ENCODE measurements at places on chromosomes 3 and 15.

DNA sequence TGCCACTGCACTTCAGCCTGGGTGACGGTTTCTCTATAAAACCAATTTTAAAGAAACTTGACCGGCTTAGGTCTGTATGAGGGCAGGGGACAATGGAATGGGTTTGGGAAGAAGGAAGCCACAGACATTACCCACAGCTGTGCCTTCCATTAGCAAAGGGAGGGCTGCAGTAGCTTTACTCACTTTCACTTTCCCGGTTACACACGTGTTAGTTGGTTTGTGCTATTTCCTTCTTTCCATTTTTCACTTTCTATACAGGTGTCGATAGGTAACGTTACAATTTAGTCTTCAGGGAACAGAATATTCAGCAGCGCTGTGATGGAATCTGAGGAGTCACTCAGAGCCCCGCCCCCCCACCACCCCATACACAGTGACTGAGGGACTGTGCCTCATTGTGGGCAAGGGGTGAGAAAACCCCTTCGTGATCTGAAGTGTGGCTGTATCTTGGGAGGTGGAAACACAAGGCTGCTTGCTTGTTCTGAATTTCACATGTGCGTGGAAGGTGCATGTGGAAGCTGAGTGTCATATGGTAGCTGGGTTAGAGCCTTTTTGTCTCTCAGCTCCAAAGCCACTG lies 44.8 kb upstream of the RPL32 start:
- DNase-seq = no peak

DNA sequence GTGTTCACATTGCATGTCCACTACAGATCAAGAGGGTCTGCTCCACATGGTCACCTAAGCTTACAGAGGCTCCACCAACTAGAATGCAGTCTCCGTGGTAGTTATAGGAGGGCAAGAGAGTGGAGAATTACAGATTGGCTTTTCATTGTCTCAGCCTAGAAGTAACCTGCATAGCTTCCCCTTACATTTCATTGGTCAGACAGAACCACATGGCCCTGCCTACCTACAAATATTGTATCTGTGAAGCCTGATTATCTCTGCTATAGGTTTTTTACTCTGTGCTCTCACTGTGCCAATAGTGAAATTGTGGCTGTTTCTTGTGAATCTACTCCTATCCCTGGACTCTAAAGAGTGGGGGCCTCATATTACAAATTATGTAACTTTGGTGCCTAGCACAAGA lies 2.5 kb upstream of the TLNRD1 start:
- DNase-seq = no peak

DNA sequence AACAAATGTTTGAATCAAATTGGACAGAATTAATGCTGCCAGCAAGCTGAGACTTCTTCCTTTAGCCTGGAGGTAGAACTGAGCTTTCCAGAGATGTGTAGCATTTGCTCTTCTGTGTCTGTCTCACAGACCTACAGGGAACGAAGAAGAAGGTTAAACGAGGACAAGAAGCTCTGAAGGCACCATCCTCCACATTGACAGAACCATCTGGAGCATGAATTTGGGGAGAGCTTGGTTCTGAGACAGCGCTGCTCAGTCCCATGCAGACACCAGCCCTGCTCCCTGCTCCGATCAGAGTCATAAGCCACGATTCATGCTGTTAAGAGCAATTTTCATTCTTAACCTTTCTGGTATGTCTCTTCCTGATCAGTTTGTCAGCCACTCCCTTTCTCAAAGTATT lies 7.7 kb upstream of the KY start:
- DNase-seq = no peak

DNA sequence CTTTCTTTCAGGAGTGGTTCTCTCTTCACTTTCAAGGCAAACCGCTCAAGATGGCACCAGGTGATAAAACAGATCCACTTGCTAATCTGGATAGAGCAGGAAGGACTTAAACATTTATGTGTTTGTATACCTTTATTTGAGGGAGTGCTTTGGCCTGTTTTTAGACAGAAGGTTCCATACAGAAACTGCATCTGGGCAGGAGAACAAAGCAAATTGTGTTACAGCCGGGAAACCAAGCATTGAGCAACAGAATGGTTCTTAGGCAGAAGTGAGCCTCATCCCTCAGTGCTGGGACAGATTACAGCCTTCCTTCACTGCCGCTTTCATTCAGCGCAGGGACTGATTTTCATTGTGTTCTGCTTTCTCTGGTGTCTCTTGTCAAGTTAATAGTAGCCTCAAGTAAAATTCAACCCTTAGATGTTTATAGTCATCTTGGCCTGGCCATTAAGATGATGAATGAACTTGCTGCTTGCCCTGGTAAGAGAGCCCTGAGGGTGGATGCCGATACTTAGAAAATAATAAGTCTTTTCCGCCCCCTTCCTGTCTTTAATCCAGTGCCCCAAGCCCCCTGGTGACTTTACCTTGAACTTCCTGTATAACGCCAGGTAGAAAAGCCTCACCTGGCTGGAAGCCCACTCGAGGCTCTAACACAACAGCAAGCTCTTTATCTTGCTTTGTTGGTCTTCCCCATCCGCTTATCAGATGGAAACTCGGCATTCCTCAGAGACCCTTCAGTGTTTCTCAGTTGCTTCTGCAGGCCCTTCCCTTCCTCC lies 168.0 kb upstream of the CTDSPL start:
- no peak for DNase-seq

GRCh38 chr3:184334470-184335158 lies 2.8 kb upstream of the FAM131A start:
- peak; percentile 35 for DNase-seq

- no peak for DNase-seq
Measured at GRCh38 chr3:183980403-183980802, 37.3 kb downstream of the ABCC5 start.

Measured in fibroblast of skin of scalp (primary cell).